ENCODE measurements at places on chromosomes 3 and 15.

- no peak for DNase-seq
Measured at GRCh38 chr3:186630950-186631641, 9.1 kb upstream of the FETUB start.

DNA sequence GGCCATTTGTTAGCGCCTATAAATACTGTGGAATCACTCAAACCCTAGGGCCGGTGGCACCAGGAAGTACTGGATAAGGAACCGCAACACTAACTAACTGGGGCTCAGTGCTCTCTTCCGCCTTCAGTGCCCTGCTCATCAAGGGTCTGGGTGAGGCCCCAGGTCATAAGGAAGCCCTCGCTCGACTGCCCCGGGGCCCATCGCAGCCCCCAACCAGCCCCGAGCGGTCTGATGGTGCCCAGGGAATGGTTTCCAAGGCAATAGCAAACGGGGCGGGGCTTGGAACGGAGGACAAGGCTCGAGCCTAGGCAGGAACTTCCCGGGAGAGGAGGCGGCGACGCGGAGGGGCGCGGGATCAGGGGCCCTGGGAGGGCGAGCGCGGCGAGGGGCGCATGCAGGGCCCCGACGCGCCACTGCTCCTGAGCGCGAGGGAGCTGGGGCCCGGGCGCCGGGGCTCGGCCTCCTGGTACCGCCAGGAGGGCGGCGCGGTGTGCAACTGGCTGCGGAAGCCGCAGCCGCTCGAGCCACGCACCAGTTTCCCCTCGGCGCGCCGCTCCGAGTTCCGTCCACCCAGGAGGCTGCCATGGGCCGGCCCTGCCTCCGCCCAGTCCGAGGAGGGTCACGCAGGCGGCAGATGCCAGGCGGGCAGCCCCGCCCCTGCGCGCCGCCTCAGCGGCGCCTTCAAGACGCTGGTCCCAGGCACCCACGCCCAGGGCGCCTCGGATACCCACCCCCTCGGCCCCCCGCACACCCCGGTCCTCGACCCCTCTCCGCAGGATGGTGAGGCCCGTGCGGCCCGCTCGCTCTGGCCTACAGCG lies at the start of gene TTLL3:
TTLL3 (plus strand) TSS at position 648 of the 818 bp plus-strand sequence. CDS start 400 bp downstream, outside the sequence.
- DNase-seq = no peak

GRCh38 chr3:36496684-36497633 lies 116.7 kb downstream of the STAC start:
- DNase-seq = no peak

DNA sequence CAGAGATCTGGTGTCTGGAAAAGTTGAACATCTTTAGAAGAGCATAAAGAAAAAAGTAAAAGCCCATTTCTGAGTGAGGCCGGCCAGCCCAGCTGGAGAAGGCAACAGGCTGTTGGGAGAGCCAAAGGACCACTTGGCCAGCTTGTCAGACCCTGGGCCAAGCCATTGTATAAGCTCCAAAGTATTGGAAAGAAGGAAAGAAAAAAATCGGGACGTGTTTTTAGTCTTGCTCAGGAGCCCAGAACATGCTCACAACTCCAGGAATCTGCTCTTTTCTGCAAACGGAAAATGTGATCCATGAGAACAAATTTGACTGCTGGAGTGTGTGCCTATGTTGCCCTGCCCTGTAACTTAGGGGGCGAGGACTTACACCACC lies 10.4 kb upstream of the CLPX start:
- DNase-seq = no peak

DNA sequence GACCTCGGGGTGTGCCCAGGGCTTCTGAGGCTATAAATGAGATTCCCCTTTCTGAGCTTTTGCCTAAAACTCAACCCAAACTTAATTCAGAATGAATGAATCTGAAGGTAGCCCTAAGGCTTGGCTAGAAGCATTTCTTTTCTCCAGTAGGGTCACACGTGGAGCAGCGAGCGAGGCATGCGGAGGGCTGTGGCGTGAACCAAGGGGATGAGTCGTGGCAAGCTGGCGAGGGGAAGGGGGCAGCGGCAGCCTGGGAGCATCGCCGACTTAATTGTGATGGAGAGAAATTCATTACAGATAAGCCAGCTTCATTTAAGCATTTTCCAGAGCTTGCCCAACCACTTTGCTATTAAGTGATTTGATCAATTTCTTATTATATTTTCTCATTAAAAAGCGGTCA lies 79.9 kb downstream of the CHSY1 start:
- no peak for DNase-seq

- no peak for DNase-seq
Measured at GRCh38 chr3:32815841-32816438, 1.9 kb upstream of the TRIM71 start.

DNA sequence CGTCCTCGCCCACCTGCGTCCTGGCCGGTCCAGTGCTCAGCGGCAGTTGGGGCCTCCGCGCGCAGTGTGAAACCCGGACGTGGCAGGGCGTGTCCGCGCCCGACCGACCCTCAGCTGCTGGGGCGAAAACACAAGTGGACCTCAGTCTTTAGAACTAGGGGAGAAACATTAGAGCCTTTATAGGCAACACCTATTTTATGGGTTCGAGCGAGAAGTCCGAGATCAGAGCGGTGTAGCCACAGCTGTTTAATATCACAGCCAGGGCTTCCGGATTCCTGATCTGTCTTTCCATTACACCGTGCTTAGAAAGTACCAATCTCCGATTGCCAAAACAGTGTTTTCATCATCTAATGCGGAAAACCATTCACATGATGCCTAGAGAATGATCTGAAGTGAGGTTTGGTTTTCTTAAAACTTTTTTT lies 506 bp downstream of the RAD51 start:
- DNase-seq = no peak

- no peak for DNase-seq
Measured at GRCh38 chr15:80176443-80176842, 23.6 kb downstream of the FAH start.

DNA sequence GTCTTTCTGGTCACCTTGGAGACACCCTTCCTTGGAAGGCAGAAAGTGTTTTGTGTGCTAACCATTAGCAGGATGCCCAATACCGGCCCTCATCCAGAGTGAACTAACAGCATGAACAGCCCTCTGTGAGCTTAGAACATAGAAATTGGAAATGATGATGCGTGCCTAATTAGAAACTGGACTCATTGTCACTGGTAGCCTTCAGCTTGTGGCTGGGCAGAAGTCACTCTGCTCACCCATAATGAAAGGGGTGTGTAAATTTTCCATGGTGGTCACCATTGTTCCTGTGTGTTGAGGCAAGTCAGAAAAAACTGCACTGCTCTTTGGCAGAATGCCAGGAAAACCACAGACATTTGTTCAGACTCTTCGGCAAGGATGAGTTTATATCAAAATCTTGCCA lies 74.7 kb upstream of the CNTN4 start:
- no peak for DNase-seq

DNA sequence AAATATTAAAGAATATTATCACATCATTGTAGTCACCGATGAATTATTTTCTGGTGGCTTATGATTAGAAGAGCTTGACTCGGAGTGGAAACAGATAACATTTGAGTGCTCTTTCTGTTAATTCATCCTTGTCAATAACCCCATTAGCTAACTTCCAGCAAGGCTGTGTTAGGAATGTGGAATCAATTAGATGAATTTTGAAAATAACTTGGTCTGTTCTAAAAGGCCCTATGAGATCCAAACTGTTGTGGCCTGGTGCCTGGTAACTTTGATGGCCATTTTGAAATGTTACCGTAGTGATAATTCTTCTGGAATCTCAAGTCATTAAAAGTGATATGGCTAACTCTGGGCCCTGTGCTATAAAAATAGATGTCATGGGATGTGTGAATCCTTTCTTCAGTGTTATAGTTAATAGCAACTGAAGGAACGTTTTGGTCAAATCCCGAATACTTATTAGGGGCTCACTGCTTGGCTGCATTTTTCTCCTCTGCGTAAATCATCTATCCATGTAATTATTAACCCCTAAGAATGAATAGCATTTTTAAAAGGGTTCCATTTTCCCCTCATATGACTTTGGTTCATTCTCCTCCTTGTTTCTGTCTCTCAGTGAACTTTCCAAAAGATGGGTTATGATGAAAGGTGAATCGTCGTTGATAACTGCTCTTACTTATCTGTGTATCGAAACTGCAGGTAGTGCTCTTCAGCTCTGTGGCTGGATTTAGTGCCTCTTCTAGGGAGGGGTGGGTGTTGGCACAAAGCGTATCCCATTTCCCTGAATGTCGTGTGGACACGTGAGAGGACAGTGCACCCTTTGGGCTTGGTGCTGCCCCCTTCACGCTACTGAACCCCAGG lies 82.7 kb downstream of the IGF1R start:
- no peak for DNase-seq

GRCh38 chr3:183178833-183179549 lies 16.5 kb upstream of the LAMP3 start:
- peak; percentile 46 for DNase-seq

DNA sequence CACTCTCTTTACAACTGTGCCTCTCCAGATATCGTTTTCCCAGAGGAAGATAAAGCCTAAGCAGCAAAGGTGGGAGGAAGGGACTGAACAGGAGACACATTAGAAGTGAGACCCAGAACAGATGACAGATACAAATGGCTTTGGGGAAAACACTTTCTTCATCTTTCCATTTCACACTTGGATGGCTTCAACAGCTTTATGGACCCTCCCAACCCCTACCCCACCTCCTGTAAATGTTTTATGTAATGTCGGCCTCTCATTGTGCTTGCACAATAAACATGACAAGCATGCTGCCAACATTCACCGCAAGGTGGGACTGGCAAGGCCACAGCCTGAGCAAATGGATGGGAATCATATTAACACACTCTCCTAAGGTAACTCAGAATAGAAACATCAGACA lies 1088.6 kb downstream of the TUSC7 start:
- DNase-seq = no peak

DNA sequence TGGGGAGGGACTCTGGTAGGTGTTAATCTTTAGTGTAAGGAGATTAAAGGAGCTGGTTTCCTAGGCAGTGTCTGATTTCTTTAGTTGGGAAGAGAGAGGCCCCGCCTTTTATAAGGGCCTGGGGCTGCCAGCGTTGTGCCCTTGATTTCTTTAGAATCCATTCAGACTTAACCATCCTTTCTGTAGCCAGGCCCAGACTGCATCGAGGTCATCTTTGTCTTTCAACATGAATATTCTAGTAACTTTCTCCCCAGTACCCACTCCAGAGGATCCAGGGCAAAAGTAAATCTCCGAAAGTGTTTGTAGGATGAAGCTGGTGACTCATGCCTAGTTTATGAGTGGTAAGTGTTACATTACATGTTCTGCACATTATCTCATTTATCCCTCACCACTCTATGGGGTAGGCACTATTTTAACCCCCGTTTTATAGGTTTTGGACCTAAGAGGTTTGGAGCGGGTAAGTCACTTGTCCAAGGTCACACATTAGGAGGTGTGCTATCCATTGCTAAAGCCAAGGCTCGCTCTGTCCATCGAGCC lies 11.8 kb upstream of the USP3 start:
- DNase-seq = no peak

DNA sequence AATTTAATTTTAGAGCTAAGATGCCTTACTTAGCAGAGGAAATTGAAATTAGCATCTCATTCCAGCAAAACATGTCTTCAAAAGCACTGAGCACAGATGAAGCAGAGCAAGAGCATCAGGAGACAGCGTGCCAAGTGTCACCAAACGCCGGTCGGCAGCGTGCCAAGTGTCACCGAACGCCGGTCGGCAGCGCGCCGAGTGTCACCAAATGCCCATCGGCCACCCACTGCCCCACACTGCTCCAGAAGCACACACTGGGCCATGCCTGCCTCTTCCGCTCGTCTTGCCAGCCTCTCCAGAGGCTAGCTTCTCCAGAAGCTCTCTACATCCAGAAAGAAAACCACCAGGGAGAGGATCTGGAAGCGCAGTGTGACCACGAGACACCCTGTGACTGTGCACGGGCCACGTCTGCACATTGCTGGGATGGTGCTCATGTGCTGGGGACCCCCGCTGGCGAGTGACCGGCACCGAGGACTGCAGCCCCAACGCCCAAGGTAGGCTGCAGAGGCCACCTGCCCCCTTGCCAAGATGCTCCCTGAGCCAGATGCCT lies 37.8 kb downstream of the CYFIP1 start:
- no peak for DNase-seq

DNA sequence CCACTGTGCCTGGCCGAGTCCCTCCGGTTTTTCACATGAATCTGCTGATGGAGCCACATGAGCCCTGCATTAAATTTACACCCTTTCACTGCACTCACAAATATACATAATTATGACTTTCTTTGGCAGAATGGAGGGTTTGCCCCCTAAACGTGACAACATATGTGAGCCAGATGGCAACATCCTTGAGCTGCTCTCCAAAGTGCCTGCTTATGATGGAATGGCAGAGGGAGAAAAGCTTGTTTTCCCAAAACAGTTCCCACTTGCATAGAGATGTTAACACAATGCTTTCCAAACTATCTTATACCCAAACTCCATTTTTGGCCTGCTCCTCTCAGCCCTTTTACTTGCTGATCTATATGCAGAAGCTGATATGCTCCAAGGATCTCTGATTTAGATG lies 54.9 kb downstream of the ABCC5 start:
- DNase-seq = no peak

DNA sequence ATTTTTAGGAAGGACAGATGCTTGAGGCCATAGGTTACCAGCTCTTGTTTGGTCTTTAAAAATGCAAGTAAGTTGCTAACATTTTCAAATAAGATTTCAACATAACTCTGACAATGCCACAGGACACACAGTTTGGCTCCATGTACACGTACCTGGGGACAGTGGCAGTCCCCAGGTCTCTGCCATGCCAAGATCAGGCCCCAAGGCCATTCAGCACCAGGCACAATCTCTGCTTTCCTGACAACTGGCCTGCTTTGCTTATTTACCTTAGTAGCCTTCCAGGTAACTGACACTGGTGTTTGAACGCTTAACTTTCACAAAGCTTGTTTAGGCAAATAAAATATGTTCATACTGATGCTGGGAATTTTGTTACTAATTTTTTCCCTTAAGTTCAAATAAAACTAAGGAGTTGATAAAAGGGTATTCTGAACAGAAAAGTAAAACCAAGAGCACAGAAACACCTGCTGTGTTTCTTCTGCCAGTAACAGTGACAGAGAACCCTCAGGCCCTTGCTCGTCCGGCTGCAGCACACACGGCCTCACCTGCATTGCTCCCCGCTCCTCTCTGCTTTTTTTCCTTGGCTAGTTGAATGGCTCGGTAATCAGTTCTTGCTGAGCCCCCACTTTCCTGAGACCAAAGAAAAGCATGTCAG lies 16.5 kb downstream of the ZXDC start:
- DNase-seq = no peak

DNA sequence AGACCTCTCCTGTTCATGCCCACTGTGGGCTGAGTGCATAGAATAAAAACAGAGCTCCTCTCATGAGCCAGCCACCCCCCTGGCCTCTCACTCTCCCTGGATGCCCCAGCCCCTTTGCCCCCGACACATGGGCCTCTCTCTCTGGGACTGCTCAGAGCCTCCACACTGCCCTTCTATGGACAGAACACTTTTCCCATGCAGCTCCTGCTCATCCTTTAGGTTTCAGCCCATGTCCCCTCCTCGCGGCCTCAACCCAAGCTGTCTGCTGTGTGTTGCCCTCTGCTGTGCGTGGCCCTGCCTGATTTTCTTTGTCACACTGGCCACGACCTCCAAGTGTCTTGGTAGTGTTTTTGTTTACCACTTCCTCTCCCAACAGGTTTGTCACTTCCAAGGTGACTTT lies 20.7 kb upstream of the PRR23E start:
- no peak for DNase-seq

GRCh38 chr3:32544894-32545293 lies 25.8 kb downstream of the DYNC1LI1 start:
- DNase-seq = no peak

GRCh38 chr15:68699881-68700454 lies 120.7 kb downstream of the ANP32A start:
- DNase-seq = no peak
